ENCODE measurements at places on chromosomes 12 and 14. TPM values are rescaled to one million over a fixed set of nuclear protein-coding genes. Genes with fewer than 3 reads are reported as not detected.

DNA sequence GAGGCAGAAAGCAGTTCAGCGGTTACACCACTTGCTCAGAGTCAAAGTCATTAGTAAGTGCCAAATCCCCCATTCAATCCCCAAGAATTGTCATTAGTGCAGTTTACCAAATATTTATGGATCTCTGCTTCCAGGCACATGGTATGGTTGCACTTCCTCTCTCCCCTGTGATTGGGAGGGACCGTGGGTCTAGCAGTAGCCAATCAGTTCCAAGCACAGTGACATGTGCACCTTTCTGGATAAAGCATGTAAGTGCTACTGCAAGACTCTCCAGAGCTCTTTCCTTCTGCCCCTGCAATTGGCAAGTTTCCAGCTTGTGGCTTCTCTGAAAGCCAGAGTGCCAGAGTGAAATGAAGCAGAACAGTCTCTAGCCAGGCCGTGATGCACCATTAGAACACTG is 85.3 kb upstream of the FLRT2 start:
- no peaks in the 10 kb centered on the region for H3K36me3 ChIP-seq
- no peaks in the 10 kb centered on the region for H3K27me3 ChIP-seq
- no peak for DNase-seq
- no peak overlapping the region for H3K4me3 ChIP-seq

PPP1R13B gene
- 5.6 TPM for total RNA-seq

- no peaks in the 10 kb centered on the region for H3K4me1 ChIP-seq
- H3K4me3 ChIP-seq, result no peak overlapping the region
- no peaks in the 10 kb centered on the region for H3K27me3 ChIP-seq
- DNase-seq, result no peak
Measured at GRCh38 chr12:102249079-102249841, 51.6 kb upstream of the PMCH start.

SDR9C7 gene
- total RNA-seq, result 0.26 TPM

RIPK3 gene
- total RNA-seq, result 0.29 TPM

DNA sequence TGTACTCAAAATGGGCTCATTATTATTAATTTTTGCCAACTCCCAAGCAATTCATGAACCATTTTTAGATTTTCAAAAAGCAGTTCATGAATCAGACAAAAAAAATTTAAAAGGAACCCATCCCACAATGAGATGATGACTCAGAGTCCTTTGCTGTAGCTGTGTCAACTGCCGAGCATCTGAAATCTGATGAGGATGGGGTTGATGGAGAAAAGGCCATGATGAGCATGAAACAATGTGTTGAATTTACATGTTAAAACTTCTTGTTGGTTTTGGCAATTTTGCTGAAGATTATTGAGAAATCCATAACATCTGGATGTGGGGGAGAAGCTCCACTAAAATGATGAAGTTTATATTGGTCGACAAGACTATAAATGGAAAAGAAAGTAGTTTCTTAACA is 378.0 kb downstream of the FOXG1 start:
- H3K4me1 ChIP-seq, result peaks cover 8% of the 10 kb centered on the region
- no peaks in the 10 kb centered on the region for H3K36me3 ChIP-seq
- H3K27ac ChIP-seq, result peak overlapping the region; percentile 46

GRCh38 chr12:16118586-16118985 is 158.9 kb downstream of the SLC15A5 start:
- H3K4me3 ChIP-seq, result no peak overlapping the region
- no peak overlapping the region for H3K27ac ChIP-seq
- H3K27me3 ChIP-seq, result no peaks in the 10 kb centered on the region

CCDC177 gene
- total RNA-seq, result not detected

- H3K27ac ChIP-seq, result no peak overlapping the region
- no peaks in the 10 kb centered on the region for H3K27me3 ChIP-seq
- H3K36me3 ChIP-seq, result no peaks in the 10 kb centered on the region
- no peaks in the 10 kb centered on the region for H3K4me1 ChIP-seq
- no peak overlapping the region for H3K4me3 ChIP-seq
Measured at GRCh38 chr14:75322746-75323145, 44.1 kb downstream of the FOS start.

SLC10A1 gene
- total RNA-seq, result not detected

GRCh38 chr14:78329371-78329770 is 159.2 kb downstream of the NRXN3 start:
- no peak for DNase-seq
- no peak overlapping the region for H3K27ac ChIP-seq
- no peaks in the 10 kb centered on the region for H3K27me3 ChIP-seq
- no peak overlapping the region for H3K4me3 ChIP-seq
- no peaks in the 10 kb centered on the region for H3K36me3 ChIP-seq

- no peaks in the 10 kb centered on the region for H3K27me3 ChIP-seq
- no peak overlapping the region for H3K4me3 ChIP-seq
- no peak for DNase-seq
- no peaks in the 10 kb centered on the region for H3K36me3 ChIP-seq
- no peak overlapping the region for H3K27ac ChIP-seq
- no peaks in the 10 kb centered on the region for H3K4me1 ChIP-seq
Measured at GRCh38 chr14:99842141-99842540, 48.9 kb downstream of the EML1 start.

GXYLT1 gene
- 12.9 TPM for total RNA-seq

NTN4 gene
- 16.6 TPM for total RNA-seq

AP5M1 gene
- total RNA-seq, result 36.4 TPM

DNA sequence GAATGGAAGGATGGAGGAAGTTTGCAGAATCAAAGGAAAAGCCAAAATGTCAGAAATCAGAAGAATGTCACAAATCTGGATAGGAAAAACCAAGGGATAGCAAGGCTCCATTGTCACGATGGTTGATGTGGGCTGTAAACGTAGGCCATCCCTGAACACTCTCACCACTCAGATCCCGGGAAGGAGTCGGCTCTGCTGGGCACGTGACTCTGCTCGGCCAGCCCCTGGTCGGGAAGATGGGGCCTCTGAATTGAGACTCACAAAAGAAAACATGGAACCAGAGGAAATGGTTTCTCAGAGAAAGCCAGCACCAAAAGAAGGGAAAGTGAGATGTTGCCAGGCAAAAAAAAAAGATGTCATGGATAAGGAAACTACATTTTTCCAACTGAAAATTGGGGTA is 26.2 kb downstream of the TCP11L2 start:
- no peak overlapping the region for H3K4me3 ChIP-seq
- H3K4me1 ChIP-seq, result no peaks in the 10 kb centered on the region

KRT77 gene
- not detected for total RNA-seq

GRCh38 chr12:24268663-24269186 is 319.3 kb upstream of the SOX5 start:
- H3K36me3 ChIP-seq, result no peaks in the 10 kb centered on the region
- no peaks in the 10 kb centered on the region for H3K27me3 ChIP-seq
- no peaks in the 10 kb centered on the region for H3K4me1 ChIP-seq
- no peak overlapping the region for H3K4me3 ChIP-seq

DNA sequence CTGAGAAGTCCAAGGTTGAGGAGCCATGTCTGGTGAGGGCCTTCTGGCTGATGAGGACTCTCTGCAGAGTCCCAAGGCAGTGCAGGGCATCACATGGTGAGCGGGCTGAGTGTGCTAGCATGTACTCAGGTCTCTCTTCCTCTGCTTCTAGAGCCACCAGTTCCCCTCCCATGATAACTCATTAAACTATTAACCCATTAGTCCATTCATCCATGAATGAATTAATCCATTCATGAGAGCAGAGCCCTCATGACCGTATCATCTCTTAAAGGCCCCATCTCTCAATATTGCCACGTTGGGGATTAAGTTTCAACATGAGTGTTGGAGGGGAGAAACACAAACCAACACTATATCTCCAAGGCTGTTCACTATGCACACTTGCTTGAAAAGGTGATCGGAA is 83.7 kb downstream of the TMEM30B start:
- H3K36me3 ChIP-seq, result no peaks in the 10 kb centered on the region
- H3K4me3 ChIP-seq, result no peak overlapping the region
- no peak for DNase-seq
- no peaks in the 10 kb centered on the region for H3K27me3 ChIP-seq
- H3K27ac ChIP-seq, result no peak overlapping the region

- no peak overlapping the region for H3K4me3 ChIP-seq
- no peak for DNase-seq
- no peaks in the 10 kb centered on the region for H3K27me3 ChIP-seq
- H3K36me3 ChIP-seq, result no peaks in the 10 kb centered on the region
- H3K27ac ChIP-seq, result no peak overlapping the region
Measured at GRCh38 chr12:122185494-122186082, 2.7 kb downstream of the LRRC43 start.

LMNTD1 gene
- total RNA-seq, result not detected

GRCh38 chr12:81588235-81589008 is 170.7 kb downstream of the PPFIA2 start:
- H3K27me3 ChIP-seq, result no peaks in the 10 kb centered on the region
- no peaks in the 10 kb centered on the region for H3K36me3 ChIP-seq
- H3K4me1 ChIP-seq, result no peaks in the 10 kb centered on the region
- H3K27ac ChIP-seq, result no peak overlapping the region
- DNase-seq, result no peak

Measured in uterus (tissue), 4 donors.